ENCODE measurements at places on chromosomes 7 and 10. TPM values are rescaled to one million over a fixed set of nuclear protein-coding genes. Genes with fewer than 3 reads are reported as not detected.
A peak's percentile ranks its signal among the peaks of the same experiment; 100 is the strongest.

DNA sequence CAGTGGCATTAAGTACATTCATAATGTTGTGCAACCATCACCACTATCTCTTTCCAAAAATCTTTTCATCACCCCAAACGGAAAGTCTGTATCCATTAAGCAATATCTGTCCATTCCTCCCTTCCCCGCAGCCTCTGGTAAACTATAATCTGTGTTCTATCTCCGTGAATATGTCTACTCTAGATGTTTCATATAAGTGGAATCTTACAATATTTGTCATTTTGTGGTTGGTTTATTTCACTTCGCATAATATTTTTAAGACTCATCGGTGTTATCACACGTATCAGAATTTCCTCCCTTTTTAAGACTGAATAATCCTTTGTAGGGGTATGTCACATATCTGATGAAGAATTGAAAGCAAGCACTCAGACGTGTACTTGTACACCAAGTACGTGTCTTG lies 86.0 kb upstream of the FGFR2 start:
- H3K36me3 ChIP-seq, result no peaks in the 10 kb centered on the region
- H3K4me1 ChIP-seq, result no peaks in the 10 kb centered on the region

DNA sequence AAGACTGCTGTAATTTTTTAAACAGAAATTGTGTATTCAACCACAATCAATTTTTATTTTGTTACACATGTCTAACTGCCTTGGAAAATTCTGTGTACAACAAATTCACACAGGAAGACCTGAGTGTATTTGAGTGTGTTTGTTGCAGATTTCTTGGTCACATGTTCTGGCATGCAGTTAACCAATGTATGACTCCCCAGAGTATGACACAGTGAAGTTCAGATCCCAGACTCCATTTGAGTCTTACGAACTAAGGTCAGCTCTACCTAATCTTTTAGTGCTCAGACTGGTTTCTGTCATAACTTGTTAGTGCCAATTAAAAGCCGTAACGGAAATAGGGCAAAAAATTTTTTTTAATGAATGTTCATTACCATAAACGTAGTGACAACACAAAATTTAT lies 5.8 kb downstream of the GNAI1 start:
- no peak overlapping the region for H3K4me3 ChIP-seq
- no peak overlapping the region for H3K27ac ChIP-seq
- no peak for DNase-seq
- no peaks in the 10 kb centered on the region for H3K36me3 ChIP-seq
- peaks cover 17% of the 10 kb centered on the region for H3K4me1 ChIP-seq

OR2A5 gene
- not detected for total RNA-seq

DNA sequence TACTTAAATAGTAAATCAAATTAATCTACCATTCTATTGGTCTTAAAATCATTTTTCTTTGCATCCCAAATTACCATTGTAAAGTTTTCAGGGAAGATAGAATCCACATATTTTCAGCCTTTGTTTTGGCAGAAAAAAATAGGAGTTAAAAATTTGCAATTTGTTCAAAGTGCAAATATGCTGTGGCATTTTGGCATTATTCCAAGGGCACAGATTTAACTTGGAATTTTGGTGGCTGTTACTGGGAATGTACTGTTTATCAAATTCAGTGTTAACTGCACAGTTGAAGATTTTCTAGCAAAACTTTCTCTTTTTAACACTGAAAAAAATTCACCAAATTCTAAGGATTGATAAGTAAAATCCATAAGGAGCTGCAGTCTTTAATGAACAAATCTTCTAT lies 151.0 kb upstream of the HDAC9 start:
- H3K4me3 ChIP-seq, result no peak overlapping the region
- H3K36me3 ChIP-seq, result no peaks in the 10 kb centered on the region
- H3K27ac ChIP-seq, result no peak overlapping the region
- no peaks in the 10 kb centered on the region for H3K4me1 ChIP-seq
- peaks cover 17% of the 10 kb centered on the region for H3K27me3 ChIP-seq

- DNase-seq, result no peak
- H3K27me3 ChIP-seq, result peaks cover 4% of the 10 kb centered on the region
- peaks cover 32% of the 10 kb centered on the region for H3K4me1 ChIP-seq
- H3K27ac ChIP-seq, result peak overlapping the region; percentile 79
- peaks cover 21% of the 10 kb centered on the region for H3K36me3 ChIP-seq
Observed at GRCh38 chr10:16816171-16816570, 1.1 kb downstream of the RSU1 start.

DNA sequence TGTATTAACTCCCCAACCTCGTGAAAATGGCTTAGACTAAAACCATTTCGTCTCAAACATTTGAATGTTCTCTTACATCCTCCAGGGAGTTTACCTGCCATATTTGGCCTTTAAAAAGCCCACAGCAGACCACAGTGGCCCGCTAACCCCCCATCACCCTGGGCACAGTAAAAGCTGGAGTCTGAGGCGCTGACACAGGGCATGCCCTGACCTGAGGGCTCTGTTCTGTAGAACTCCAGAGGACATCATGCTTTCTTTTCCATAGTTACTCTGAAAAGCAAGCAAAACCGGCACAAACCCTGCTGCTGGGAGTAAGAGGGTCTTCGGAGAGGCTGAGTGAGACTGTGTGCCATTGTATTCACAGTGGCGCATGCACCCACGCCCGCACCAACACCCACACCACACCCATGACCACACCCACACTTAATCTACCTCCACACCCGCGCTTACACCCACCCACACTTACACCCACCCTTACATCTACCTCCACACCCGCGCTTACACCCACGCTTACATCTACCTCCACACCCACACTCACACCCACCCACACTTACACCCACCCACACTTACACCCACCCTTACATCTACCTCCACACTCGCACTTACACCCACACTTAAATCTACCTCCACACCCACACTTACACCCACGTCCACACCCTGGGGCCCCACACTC lies 32.1 kb downstream of the LRRC27 start:
- no peaks in the 10 kb centered on the region for H3K4me1 ChIP-seq
- DNase-seq, result no peak
- no peak overlapping the region for H3K4me3 ChIP-seq
- H3K27me3 ChIP-seq, result no peaks in the 10 kb centered on the region
- no peak overlapping the region for H3K27ac ChIP-seq
- peaks cover 7% of the 10 kb centered on the region for H3K36me3 ChIP-seq

GRCh38 chr7:42096681-42097561 lies 140.1 kb downstream of the GLI3 start:
- no peaks in the 10 kb centered on the region for H3K27me3 ChIP-seq
- no peaks in the 10 kb centered on the region for H3K4me1 ChIP-seq
- H3K36me3 ChIP-seq, result no peaks in the 10 kb centered on the region
- H3K27ac ChIP-seq, result no peak overlapping the region

DNA sequence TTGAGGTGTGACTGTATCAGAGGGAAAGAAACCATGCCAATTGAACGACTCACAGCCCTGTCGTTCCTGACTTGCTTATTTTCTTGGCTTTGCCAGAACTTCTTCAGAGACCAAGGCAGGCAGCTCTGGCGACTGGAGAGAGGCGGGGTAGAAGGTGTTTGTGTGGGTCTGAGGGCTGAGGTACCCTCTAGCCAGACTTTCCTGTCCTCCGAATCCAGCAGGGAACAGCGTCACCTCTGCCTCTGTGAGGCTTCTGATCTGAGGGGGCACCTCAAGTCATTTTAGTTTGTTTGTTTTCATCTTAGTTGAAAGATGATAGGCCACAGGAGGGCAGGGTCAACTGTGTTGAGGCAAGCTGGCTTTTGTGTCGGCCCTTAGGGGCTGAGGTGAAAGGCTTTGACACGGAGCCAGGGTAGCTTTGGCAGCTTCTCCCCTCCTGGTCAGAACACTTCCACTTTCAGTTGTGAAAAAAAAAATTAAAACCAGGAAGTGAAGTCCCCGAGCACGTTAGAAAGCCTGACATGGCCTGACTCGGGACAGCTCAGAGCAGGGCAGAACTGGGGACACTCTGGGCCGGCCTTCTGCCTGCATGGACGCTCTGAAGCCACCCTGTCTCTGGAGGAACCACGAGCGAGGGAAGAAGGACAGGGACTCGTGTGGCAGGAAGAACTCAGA lies 1.9 kb downstream of the ACSL5 start:
- no peaks in the 10 kb centered on the region for H3K27me3 ChIP-seq
- H3K4me3 ChIP-seq, result peak overlapping the region; percentile 99
- DNase-seq, result peak; percentile 40
- peaks cover 37% of the 10 kb centered on the region for H3K36me3 ChIP-seq

- H3K36me3 ChIP-seq, result no peaks in the 10 kb centered on the region
- H3K4me3 ChIP-seq, result no peak overlapping the region
- no peak overlapping the region for H3K27ac ChIP-seq
- no peaks in the 10 kb centered on the region for H3K4me1 ChIP-seq
Observed at GRCh38 chr10:111128331-111129180, 51.7 kb downstream of the ADRA2A start.

CACUL1 gene
- 28.6 TPM for total RNA-seq

GRCh38 chr10:100109670-100110069 lies 28.0 kb upstream of the CPN1 start:
- no peak overlapping the region for H3K4me3 ChIP-seq
- H3K27me3 ChIP-seq, result peaks cover 21% of the 10 kb centered on the region
- no peak overlapping the region for H3K27ac ChIP-seq
- DNase-seq, result no peak
- H3K36me3 ChIP-seq, result no peaks in the 10 kb centered on the region

AKR1B15 gene
- not detected for total RNA-seq

- no peaks in the 10 kb centered on the region for H3K27me3 ChIP-seq
- no peak overlapping the region for H3K27ac ChIP-seq
- no peak overlapping the region for H3K4me3 ChIP-seq
- no peak for DNase-seq
- H3K4me1 ChIP-seq, result no peaks in the 10 kb centered on the region
Observed at GRCh38 chr7:70387217-70387616, 744.7 kb upstream of the GALNT17 start.

DNA sequence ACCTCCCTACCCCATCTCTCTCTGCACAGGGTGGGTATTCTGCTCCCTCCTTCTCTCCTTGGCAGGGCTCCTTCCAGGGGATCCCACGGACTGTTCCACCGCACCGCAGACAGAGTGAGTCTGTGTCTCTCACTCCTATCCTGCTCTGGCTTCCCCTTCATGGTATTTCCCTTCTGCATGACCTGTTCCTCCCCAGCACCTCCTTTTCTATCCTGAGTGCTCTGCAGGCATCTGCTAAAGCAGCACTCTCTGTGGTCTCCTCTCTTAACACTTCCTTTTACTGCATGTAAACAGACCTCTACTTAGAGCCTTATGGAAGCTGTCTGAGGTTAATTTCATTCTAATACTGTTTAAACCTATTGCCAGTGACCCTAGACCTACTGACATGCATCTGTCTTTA lies 171.5 kb downstream of the CCSER2 start:
- H3K4me1 ChIP-seq, result peaks cover 11% of the 10 kb centered on the region
- H3K36me3 ChIP-seq, result peaks cover 7% of the 10 kb centered on the region
- no peak overlapping the region for H3K27ac ChIP-seq
- no peak overlapping the region for H3K4me3 ChIP-seq
- DNase-seq, result no peak
- H3K27me3 ChIP-seq, result no peaks in the 10 kb centered on the region

MPP7 gene
- total RNA-seq, result 12.3 TPM

THNSL1 gene
- total RNA-seq, result 10.7 TPM

DNA sequence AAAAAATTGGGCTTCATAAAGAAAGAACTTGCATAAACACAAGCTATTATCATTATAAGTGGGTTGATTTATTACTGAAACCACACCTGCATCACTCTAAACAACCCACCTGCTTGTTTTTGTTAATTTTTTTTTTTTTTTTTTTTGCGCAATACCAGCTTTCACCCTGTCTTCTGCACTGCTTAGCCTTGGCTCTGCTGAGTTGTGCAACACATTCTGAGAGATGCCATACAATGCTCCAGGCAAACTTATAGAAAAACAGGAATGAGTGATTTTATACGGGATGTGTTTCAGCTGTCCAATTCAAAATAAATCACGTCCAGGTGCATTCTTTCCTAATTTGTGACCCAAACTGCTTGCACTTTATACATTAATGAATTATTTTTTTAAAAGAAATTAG lies 923.6 kb downstream of the GATA3 start:
- no peak overlapping the region for H3K4me3 ChIP-seq
- no peak for DNase-seq
- H3K36me3 ChIP-seq, result no peaks in the 10 kb centered on the region

TEX47 gene
- total RNA-seq, result not detected

AKR1C1 gene
- total RNA-seq, result 0.14 TPM

GRCh38 chr7:44277851-44278250 lies 47.5 kb downstream of the CAMK2B start:
- no peaks in the 10 kb centered on the region for H3K36me3 ChIP-seq
- no peaks in the 10 kb centered on the region for H3K27me3 ChIP-seq
- no peak overlapping the region for H3K4me3 ChIP-seq
- peaks cover 6% of the 10 kb centered on the region for H3K4me1 ChIP-seq
- no peak for DNase-seq
- H3K27ac ChIP-seq, result no peak overlapping the region

DNA sequence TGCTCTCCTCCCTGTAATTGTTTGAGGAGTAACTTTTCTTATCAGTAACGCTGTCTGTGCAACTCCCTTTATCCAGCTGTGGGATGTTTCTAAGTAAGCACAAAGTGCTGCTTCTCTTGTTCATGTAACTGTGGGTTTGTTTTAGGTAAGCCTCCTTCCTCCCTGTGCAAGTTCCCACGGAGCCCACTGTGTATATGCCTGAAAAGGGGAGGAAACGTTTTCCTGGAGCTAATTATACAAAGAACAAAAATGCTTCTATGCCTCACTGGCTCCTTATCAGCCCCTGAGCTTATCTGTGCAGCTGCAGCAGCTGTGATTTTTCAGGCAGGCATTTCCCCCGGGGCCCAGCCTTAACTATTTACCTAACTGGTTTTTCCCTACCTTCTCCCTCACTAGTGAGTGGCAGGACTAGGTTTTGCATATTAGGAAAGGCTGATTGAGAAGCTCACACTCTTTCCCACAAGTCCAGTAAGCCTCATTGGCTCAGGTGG lies 593.4 kb upstream of the GHITM start:
- H3K36me3 ChIP-seq, result no peaks in the 10 kb centered on the region
- no peak for DNase-seq
- H3K27ac ChIP-seq, result no peak overlapping the region
- no peak overlapping the region for H3K4me3 ChIP-seq
- H3K27me3 ChIP-seq, result no peaks in the 10 kb centered on the region
- no peaks in the 10 kb centered on the region for H3K4me1 ChIP-seq

APBB1IP gene
- 68.0 TPM for total RNA-seq

GRCh38 chr7:106827626-106828025 lies 37.5 kb upstream of the PIK3CG start:
- no peak for DNase-seq
- H3K27ac ChIP-seq, result no peak overlapping the region
- no peaks in the 10 kb centered on the region for H3K4me1 ChIP-seq
- no peaks in the 10 kb centered on the region for H3K27me3 ChIP-seq
- peaks cover 5% of the 10 kb centered on the region for H3K36me3 ChIP-seq

SPACDR gene
- 1.0 TPM for total RNA-seq

ACTR3C gene
- 3.4 TPM for total RNA-seq

GRCh38 chr7:151704299-151704959 lies 172.5 kb downstream of the PRKAG2 start:
- no peaks in the 10 kb centered on the region for H3K27me3 ChIP-seq
- no peak overlapping the region for H3K27ac ChIP-seq
- peaks cover 2% of the 10 kb centered on the region for H3K36me3 ChIP-seq
- DNase-seq, result no peak

GRCh38 chr10:77410523-77410922 lies 227.1 kb downstream of the KCNMA1 start:
- H3K36me3 ChIP-seq, result no peaks in the 10 kb centered on the region
- DNase-seq, result no peak
- H3K27me3 ChIP-seq, result no peaks in the 10 kb centered on the region
- H3K4me3 ChIP-seq, result no peak overlapping the region
- H3K4me1 ChIP-seq, result peaks cover 3% of the 10 kb centered on the region
- no peak overlapping the region for H3K27ac ChIP-seq

Measured in activated naive CD8-positive, alpha-beta T cell treated with anti-CD3 and anti-CD28 coated beads for 36 hours (primary cell).